ENCODE measurements at places on chromosomes 1 and 21. TPM values are rescaled to one million over a fixed set of nuclear protein-coding genes. Genes with fewer than 3 reads are reported as not detected.
A peak's percentile ranks its signal among the peaks of the same experiment; 100 is the strongest.

C1orf210 gene
- total RNA-seq, result not detected

- DNase-seq, result no peak
Observed at GRCh38 chr1:11997081-11997850, 17.0 kb downstream of the MFN2 start.

DNA sequence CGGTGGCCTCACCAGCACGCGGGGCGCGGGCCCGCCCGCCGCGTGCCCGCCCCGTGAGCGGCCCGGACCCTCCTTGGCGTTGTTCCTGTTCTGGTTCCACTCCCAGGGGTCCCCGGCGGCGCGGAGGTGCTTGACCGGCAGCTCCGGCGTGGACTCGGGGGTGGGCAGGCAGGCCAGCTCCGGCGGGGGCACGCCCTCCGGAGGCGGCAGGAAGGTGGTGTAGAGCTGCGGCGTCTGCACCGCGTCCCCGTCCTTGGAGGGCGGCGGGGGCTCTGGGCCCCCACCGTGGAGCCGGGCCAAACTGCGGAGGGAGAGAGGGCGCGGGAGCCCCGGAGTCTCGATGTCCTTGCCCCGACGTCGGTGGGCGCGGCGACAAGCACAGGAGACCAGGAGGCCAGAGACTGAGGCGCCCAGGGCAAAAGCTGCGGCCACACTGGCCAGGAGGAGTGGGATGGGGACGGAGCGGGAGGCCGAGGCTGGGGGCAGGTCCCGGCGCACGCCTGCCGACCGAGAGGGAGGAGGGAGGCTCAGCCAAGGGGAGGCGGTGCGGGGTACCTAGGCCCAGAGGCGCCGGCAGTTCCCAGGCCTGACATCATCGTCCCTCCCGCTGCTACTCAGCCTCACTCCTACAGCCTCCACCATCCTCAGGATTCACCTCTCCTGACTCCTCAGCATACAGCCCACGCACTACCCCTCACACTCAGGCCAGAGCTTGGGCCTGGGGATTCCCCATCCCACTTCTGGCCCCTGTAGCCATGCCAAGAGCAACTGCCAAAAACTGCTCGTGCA lies 13.2 kb downstream of the SEMA6C start:
- no peak for DNase-seq

GRCh38 chr1:201505503-201505890 lies 1.4 kb downstream of the CSRP1 start:
- DNase-seq, result peak; percentile 80

GRCh38 chr1:201877877-201878401 lies 10.8 kb upstream of the SHISA4 start:
- DNase-seq, result peak; percentile 67

DNA sequence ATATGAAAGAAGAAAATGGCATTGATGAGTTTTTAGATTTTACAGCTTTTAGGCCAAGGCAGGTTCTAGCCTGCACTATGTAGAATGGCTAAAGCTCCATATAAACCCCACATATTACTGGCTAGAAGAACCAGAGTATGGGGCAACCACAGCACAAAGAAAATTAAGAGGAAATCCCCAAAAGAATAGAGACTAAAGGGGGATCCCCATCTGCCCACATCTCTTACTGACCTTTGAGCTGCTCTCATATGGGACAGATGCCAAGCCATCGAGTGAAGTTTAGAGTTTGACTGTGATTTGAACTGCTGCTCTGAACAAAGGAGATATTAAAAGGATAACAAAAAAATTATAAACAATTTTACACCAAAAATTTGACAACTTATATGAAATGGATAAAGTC lies 102.2 kb upstream of the HAO2 start:
- DNase-seq, result no peak
